Activated CD4-positive, alpha-beta T cell treated with anti-CD3 and anti-CD28 coated beads for 36 hours (primary cell): ENCODE measurements at places on chromosomes 2 and 18.
A peak's percentile ranks its signal among the peaks of the same experiment; 100 is the strongest.

DNA sequence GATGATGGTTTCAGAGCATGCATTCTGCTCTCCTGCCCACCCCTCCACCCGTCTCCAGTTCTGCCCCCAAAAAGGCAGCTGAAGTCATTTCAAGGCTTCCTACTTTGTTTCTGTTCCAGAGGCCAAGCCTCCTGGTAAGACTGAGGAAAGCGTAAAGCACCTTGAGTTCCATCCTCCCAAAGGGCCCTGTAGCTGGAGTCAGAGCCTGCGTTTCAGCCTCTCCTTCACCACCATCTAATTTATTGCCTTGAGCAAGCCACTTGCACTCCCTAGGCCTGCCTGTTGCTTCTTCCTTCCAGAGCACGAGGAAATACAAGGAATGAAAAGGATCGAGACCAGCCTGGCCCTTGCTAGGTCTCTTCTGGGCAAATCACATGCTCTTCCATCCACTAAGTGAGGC is 244.2 kb upstream of the RAB12 start:
- DNase-seq: no peak

DNA sequence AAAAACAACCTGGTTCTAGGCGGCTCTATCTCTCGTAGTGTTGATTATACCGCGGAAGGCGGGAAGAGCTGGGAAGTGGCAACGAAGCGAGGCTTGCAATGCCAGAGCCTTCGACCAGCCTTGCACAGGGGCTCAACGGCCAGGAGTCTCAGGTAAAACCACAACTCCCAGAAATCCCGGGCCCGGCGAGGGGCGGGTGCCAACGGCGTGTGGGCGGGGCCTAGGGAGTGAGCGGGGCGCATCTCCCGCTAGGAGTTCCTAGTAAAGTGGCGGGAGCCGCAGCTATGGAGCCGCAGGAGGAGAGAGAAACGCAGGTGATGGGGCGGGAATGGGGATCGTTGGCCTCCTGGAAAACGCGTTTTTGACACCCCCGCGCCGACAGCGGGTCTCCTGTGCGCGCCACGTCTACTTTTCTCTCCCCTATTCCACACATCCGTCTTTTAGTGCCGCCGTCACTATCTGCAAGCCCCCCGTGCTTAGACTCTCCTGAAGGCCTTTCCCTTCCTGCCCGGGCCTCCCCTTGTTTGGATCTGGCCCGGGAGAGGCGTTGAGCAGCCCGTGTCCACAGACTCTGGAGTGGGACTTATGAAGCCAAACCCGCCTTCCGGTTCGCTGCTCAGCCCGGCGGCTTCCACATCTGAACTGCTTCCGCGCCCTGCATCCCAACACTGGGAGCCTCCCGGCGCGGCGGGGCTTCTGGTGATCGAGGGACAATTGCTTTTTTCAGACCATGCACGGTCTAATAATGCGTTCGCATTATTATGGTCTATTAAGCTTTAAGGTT is at the start of gene HAUS1:
TSS of gene HAUS1 (plus strand) at position 258 of the 784 bp plus-strand sequence. CDS start at position 285, 27 bp downstream.
- DNase-seq: peak; percentile 90

- DNase-seq: no peak
These were observed 1642.6 kb upstream of the NXPH2 start for GRCh38 chr2:140422759-140423158.

DNA sequence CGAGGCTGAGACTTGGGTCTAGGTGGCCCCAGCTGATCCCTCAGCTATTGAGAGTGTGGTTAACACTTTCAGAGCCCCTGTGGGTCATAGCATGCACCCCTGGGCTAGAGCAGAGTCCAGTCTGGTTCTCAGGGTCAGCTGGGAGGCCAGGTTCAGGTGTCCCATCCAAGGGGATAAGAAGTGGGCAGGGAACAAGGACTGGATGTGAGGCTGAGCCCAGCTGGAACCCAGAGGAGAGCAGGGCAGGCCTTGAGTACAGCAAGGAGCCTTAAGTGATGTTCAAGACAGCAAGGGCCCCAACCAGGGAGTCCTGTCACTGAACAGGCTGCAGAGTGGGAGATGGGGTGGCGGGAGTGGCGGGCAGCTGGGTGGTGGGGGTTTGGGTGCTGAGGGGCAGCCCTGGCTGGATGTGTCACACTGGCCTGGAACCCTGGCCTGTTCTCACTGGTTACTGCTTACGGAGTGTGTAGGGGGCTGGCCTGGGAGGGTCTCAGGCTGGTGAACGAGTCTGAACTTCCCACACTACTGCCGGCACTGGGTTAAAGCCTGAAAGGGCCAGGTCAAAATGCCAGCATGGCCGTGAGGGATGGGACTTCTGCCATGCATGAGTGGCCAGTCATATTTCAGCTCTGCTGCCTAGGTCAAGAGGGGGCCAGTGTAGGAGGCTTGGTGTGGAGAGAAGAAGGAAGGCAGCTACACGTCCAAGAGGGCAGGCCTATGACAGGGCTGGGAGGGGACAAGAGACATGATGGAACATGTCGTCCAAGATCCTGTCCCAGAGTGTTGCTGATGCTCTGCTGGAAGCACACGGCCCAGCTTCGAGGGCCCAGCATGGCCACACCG is 13.6 kb downstream of the TMEM185B start:
- DNase-seq: no peak

- DNase-seq: no peak
These were observed 44.6 kb upstream of the ALMS1 start for GRCh38 chr2:73341039-73341438.

- DNase-seq: no peak
These were observed 294.0 kb upstream of the KLHL29 start for GRCh38 chr2:23091019-23091418.

DNA sequence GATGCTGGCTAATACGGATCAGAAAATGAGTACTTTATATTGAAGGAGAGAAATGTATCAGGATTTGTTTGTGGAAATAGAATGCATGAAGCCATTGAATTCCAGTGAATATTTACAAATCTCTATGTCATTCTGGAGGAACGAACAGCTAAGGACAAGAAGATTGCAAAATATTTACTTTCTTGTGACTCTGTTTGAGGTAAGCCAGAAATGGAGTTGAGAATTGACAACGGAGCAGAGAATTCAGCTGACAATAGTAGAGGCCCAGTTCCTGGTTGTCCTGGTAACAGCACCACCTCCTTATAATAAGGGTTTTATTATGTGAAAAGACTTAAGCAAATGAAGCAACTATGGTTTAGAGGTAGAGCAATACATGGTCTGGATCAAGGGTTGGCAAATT is 349.2 kb downstream of the ADCYAP1 start:
- DNase-seq: no peak

- DNase-seq: no peak
These were observed 295.0 kb upstream of the GULP1 start for GRCh38 chr2:187996630-187997029.

DNA sequence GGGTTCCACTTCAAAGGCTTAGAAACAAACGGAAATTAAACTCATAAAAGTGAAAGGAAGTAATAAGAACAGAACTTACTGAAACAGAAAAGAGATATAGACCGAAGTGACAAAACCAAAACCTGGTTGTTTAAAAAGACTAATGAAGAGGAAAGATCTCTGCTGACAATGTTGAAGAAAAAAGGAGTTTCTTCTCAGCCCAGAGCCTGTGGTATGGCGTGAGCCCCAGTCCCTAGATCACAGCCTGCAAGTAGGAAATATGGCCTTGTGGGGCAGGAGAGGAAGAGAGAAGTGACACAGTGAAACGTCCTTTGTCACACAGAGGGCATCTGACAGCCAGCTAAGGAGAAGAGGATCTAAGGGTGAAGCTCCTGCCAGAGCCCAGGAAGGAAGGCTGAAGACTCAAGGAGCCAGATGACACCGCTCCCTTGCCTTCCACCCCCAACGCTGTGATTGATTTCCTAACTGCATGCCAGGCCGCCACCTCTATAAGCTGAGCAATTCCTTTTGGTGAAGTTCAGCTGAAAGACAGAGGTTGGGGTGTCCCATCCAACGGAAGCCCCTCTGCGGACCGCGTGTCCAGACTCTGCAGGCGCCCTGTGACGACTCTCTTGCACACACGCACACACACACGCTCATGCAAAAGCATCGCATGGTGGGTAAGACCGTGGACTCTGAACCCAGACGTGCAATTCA is 141.1 kb downstream of the HDAC4 start:
- peak; percentile 58 for DNase-seq

DNA sequence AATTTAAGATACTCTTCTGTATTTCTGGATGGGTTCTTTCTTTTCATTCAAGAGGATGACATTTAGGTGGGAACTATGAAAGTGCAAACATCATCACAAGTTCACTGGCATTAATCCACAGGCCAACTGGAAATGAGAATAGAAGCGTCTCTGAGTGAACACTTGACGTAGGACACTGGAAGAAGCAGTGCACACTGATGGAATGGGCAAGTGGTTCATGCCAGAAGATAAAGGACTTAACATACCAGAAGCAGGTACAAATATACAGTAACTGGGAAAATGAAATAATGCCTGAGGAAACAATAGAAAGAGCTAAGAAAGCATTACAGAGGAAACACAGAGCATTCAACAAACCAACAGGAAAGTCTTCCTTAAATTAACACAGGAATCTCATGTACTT is 120.9 kb upstream of the CCDC195 start:
- DNase-seq: no peak
